T-cell (primary cell): ENCODE measurements at places on chromosomes 4 and X. TPM values are rescaled to one million over a fixed set of nuclear protein-coding genes. Genes with fewer than 3 reads are reported as not detected.

DNA sequence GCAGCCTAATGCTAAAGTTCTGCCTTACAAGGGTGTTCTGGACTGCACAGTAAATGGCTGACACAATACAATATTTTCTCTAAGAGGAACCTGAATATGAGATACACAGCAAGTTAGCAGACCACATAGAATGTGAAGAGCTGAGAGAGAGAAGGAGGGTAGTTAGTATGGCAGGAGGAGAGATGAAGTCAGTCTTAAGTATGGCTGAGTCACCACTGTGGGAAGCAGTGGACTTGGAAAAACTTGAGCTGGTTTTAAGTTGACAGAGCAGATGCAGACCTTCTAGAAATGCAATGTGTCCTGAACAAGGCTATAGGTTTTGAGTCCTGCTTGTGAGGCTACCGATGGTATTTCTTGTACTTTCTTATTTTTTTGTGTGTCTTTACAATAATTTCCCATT is 172.5 kb downstream of the SH2D1A start:
- DNase-seq = no peak

Gene BMP2K
- total RNA-seq = 12.1 TPM

- DNase-seq = no peak
These were observed 56.4 kb upstream of the PLAC8 start for GRCh38 chr4:83170952-83171399.

DNA sequence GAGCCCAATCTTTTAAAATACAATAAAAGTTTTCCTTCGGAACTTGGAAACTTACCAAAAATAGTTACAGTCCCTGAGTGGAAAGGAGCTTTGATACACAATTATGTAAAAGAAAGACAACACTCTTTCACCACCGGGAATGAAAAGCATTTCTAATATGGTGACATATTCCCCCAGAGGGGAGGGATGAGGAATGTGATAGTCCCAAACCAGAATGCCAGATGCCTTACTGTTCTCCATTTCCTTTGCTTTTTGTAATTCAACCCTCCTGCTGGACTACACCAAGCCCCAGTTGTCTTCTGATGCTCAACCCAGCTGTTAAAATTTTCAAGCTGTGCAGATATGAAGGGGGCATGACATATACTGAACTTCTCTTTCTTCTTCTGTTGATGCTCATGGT is 4.1 kb downstream of the PRIMPOL start:
- no peak for DNase-seq

Gene MGARP
- 0.61 TPM for total RNA-seq

- DNase-seq = no peak
These were observed 33.8 kb upstream of the MAMLD1 start for GRCh38 chrX:150329282-150329681.

DNA sequence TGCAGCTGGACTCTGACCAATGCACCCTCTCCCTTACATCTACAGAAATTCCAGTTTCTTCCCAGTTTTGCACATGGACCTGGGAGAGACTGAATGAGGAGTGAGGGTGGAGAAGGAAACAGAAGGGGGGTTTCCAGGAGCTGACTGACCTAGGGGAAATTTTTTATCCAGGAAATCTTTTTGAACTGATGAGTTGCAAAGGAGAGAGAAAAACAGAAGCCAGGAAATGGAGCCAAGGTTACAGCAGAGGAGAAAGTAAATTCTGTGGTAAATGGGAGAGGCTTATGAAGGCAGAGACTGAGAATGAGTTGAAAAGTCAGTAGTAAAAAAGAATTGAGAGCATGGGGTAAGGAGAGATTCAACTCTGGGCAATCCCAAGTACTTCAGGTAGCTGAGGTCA is 192.8 kb downstream of the SMIM20 start:
- DNase-seq = no peak

- peak; percentile 31 for DNase-seq
These were observed 7.9 kb downstream of the BDH2 start for GRCh38 chr4:103091601-103092223.

Gene HEPH
- total RNA-seq = 0.39 TPM

- DNase-seq = no peak
These were observed 5.3 kb downstream of the GPM6A start for GRCh38 chr4:175806727-175807126.

- no peak for DNase-seq
These were observed 37.5 kb upstream of the NKRF start for GRCh38 chrX:119643696-119644095.

DNA sequence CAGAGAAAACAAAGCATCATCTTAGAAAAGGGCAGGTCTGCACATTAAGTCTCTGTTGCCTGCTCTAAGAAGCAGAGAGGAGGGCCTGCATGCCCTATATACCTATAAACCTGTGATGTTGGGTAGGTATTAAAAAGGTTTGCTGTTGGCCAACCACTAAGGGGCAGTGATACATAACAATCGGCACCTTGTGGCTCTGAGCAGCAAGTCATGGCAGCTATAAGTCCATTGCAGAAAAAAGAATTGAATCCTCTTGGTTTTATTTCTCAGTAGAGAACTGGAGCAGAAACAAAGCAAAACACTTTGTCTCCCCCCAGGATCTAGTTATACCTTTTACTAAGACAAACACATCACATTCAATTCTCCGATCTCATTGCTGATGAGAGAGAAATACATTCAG is 1364.4 kb downstream of the STIM2 start:
- no peak for DNase-seq

- DNase-seq = no peak
These were observed 95.7 kb upstream of the MAOA start for GRCh38 chrX:43560247-43560946.

DNA sequence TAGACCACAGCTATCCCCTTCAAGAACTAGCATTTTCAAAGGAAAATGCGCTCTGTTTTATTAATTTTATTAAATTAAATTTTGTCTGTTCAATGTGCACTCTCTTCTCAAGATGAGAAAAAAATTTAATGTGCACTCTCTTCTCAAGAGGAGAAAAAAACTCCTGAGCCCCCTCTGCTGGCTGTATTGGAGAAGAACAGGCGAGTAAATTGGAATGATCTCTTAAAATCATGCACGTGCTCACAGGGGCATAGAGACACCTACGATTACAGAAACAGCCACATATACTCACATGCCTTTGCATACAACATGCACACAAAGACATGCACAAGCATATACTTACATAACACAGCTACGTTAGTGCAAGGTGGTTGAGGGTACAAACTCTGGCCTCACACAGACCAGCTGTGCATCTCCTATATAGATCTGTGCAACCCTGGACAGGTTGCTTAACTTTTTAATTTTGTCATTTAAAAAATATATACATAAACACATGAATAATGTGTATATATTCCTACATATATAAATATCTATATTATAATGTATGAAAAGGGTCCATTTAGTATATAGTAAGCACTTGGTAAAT is 176.2 kb upstream of the CXorf66 start:
- peak; percentile 1 for DNase-seq

Gene IL3RA
- 0.28 TPM for total RNA-seq

DNA sequence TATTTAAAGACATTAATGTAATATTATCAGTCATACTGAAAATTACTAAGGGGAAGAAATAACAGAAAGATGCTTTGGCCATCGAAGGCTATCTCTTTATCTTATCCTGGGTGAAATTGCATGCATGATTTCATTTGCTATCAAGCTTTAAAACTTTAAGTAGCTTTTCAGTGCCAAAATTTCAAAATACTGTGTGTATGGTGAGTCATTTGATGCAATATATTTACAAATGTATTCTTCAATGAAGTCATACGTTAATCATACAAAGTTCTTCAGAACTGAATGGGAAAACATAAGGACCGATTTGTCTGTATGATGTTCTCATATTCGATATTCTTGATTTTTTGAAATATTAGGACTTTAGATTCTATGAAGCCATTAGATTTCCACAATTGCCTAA is 1295.8 kb upstream of the AGA start:
- no peak for DNase-seq

GRCh38 chr4:28109801-28110200 is 1249.2 kb downstream of the STIM2 start:
- no peak for DNase-seq

GRCh38 chrX:97238632-97239031 is 354.9 kb downstream of the RPA4 start:
- DNase-seq = no peak

Gene SPANXA1
- not detected for total RNA-seq

DNA sequence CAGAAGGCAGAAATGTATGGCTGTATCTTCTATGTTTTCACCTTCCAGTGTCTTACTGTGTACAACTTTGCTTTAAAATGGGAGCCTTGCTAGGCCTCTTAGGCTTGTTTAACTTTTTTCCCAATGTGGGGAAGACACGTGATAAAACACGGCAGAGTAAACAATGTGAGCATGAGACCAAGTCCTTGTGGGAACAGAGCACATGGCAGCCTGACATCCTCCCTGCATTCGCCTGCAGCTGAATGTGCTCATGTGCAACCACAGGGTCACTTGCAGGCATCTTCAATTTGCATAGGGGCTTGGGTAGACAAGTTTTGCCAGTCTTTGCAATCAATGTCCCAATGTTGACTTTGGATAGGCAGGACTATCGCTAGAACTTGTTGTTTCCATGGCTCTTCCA is 91.8 kb downstream of the CCNG2 start:
- no peak for DNase-seq
